ENCODE measurements at places on chromosomes 3 and 15.

DNA sequence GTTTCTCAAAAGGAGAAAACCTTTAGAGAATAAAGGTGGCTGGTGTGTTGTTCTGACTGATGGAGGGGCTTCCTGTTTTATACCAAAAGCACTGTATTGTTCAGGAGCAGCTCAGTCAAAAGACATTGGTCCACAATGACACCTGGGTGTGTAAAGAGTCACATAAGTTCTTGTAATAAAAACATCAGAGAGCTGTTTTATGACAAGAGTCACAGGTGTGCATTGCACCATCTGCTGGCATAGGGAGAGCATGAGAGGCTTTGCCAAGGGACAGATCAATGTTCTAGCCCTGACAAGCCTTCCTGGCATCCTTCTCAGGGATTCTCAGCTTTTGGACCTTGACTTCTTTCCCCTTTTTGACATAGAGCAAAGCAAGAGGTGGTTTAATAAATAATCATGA, 20.4 kb downstream of the ARPP21 start:
- DNase-seq: no peak

DNA sequence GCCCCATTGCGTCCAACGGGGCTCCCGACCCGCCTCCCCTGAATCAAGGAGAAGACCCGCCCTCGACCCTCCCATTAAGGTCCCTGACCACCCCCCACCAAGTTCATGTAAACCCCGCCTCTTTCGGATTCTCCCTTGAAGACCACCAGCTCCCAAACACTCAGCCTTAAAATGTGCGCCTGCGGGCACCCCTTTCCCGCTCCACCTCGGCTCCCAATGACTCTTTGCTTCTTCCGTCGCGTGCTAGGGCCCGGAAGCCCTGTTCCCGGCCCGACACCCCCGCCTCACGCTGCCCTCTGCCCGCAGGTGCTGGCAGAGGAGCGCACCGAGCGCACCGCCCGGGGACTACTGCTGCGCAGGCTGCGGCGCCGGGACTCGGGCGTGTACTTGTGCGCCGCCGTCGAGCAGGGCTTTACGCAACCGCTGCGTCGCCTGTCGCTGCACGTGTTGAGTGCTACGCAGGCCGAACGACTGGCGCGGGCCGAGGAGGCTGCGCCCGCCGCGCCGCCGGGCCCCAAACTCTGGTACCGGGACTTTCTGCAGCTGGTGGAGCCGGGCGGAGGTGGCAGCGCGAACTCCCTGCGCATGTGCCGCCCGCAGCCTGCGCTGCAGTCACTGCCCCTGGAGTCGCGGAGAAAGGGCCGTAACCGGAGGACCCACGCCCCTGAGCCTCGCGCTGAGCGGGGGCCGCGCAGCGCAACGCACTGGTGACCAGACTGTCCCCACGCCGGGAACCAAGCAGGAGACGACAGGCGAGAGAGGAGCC, 2.7 kb upstream of the LSMEM2 start:
- DNase-seq: no peak

- peak; percentile 55 for DNase-seq
Observed at GRCh38 chr15:33700695-33701303, 267.5 kb upstream of the CHRM5 start.

- no peak for DNase-seq
Observed at GRCh38 chr3:177713928-177714900, 516.9 kb upstream of the TBL1XR1 start.

DNA sequence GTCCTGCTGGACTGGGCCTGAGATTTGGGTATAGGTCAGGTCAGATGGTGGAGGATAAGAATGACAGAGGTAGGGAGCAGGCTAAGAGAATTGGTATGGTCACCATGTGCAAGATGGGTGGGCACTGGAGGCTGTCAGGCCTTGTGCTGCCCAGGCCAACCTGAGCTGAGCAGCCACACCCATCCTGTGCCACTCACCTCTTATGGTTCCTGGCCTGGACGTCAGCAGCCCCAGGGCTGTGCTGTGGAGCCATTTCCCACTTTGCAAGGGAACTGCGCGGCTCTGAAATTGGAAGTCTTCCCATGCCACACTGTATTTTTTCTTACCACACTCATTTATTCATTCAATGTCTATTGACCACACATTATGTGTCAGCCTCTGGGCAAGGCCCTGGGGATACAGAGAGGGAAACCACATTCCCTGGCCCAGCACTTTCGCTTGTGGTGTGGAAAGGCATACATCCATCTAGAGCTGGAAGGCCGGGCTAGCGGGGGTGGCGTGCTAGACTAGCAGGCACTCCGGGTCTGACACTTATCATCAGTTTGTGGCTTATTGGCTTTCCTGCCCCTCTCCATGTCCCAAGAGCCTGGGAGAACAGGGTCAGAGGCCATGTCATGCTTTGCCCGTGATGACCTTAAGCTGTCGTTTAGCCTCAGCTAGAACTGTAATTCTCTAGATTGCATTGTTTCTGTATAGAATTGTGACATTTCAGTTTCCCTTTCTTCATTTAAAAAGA, 51.1 kb upstream of the POLG start:
- DNase-seq: no peak

- no peak for DNase-seq
Observed at GRCh38 chr3:33547101-33547500, 106.9 kb upstream of the UBP1 start.

GRCh38 chr3:56342475-56342874, 125.8 kb downstream of the ERC2 start:
- DNase-seq: no peak

- no peak for DNase-seq
Observed at GRCh38 chr3:30704931-30705890, 98.8 kb downstream of the TGFBR2 start.

- DNase-seq: no peak
Observed at GRCh38 chr15:29233566-29233965, 36.1 kb downstream of the NSMCE3 start.

DNA sequence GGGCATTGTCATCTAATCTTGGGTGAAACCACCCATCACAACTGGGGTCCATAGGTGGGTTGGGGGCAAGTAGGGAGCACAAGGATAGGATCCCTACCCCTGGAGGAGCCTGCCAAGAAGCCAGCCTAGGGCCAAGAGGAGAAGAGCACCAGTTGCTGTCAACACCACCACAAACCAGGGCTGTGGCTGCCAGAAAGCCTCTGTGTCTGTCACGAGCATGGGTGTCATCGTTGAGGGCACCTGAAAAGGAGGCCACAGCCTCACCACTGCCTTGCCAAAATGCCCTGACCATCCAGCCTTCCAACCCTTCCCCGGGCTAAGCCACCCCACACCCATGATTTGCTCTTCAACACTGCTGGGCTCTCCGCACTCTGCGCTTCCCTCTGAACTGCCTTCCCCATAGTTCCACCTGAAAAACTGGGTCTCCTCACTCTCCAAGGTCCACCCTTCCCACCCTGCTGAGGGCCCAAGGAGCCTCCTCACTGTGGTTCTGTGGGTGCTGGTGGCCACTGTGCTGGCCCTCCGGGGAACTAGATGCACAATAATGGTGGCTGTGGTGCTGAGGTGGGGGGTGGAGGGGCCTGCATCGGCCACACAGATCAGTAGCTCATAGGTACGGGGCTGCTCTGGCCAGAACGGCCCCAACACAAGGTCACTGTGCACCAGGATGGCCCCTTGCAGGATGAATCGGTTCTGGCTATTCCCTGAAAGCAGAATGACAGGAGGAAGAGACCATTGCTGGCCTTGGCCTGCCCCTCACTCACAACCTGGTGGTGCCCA, 6.2 kb upstream of the IP6K1 start:
- DNase-seq: no peak

DNA sequence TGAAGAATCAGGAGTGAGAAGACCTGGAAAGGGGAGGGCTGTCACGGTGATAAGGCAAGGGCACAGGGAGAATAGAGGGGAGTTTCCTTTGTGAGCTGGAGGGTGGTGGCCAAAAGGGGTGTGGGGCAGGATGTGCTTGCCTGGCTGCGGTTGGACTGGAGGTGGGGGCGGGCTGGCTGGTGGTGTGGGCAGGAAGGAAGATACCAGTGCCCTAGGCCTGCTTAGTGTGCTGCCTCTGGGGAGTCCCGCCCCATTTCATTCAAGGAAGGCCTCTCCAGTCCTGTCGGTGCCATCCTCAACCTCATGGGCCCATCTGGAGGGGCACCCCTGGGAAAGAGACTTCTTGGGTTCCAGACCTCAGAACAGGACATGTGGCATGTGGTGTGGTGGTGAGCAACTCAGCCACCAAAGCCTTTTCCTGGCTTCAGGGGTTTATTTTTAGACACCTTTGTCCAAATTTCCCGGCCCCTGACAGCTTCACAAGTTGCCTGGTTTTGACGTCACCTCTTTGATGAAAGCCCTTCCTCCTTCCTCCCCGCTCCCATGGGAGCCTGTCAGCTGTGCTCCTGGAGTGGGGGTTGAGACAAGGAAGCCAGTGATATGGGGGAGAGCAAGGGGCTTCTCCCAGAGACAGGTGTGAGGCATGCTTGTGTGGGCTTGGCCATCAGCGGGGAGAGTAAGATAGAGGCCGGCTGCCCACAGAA, 15.6 kb downstream of the TEX264 start:
- peak; percentile 91 for DNase-seq

- no peak for DNase-seq
Observed at GRCh38 chr15:43769584-43770228, 7.1 kb downstream of the ELL3 start.

- DNase-seq: no peak
Observed at GRCh38 chr3:130688015-130688688, 58.5 kb downstream of the PIK3R4 start.

DNA sequence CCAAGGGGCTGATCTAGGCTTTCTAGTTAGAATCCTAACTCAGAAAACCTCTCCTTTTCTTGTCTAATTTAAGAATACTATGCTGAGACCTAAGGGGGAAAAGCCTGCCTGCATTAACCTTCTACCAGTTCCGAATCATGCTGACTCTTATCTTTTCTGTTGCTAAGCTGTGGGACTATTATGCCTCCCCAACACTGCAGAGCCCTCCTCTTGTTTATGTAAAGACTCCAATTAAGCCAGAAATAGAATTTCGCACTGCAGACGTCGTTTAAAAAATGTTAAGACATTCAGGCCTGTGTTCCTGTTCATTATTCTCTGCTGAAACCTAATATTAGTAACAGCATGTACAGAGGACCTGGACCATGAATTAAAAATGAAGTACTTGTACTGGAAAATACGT, 310.6 kb upstream of the ATP11B start:
- DNase-seq: no peak

DNA sequence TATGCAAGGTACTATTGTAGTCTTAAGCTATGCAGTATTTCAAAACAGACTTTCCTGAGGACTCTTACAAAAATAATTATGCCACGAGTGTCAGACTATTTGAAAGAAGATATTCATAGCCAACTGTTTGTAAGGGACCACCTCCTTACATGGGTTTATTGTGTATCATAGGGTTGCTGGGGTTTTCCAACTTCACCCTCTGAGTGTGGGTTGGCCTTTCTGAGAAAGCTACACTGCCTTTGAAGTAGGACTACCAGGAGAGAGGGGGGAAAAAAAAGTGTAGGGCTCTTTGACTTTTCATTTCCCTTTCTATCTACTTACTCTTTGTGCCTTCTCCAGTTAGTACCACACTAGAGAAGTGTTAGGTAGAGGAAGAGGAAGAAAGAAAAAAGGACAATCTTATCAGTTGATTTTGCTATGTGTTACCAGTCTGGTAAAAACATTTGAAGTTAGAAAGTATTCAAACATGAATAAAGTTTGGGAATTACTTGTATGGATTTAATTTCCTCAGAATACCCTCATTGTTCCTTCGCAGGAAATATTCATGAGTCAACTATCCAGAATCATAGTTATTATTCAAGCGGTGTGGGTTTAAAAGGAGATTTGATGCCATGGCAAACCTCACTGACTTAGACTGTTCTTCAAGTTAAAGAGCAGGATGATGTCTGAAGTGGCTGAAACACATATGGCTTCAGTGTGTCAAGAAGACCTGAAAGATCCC, 329.3 kb upstream of the THBS1 start:
- no peak for DNase-seq

All from lower leg skin (tissue), 4 donors.